Effector memory CD8-positive, alpha-beta T cell (primary cell): ENCODE measurements at places on chromosomes 13 and 19.

- DNase-seq: no peak
Observed at GRCh38 chr13:101892296-101892695, 439.8 kb downstream of the ITGBL1 start.

DNA sequence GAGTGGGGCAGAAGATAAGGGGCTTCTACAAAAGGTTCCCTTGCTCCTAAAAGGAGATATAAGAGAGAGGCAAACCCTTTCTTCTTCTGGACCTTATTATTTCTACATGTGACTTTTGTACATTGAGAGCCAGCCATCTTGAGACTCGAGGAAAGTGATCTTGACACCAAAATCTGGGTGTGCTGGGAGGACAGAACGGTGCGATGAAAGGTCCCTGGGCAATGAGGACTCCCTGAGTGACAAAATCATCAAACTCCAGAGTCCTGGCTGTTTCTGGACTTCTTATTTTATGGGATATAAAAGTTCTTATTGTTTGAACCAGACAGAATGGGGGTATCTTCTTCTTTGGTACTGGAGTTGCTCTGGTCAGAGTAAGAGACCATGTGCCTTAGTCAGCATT lies 411.0 kb downstream of the ZNF536 start:
- no peak for DNase-seq

- no peak for DNase-seq
Observed at GRCh38 chr13:49165798-49166752, 54.1 kb upstream of the MLNR start.

- no peak for DNase-seq
Observed at GRCh38 chr19:39237200-39238184, 7.3 kb downstream of the IFNL3 start.

DNA sequence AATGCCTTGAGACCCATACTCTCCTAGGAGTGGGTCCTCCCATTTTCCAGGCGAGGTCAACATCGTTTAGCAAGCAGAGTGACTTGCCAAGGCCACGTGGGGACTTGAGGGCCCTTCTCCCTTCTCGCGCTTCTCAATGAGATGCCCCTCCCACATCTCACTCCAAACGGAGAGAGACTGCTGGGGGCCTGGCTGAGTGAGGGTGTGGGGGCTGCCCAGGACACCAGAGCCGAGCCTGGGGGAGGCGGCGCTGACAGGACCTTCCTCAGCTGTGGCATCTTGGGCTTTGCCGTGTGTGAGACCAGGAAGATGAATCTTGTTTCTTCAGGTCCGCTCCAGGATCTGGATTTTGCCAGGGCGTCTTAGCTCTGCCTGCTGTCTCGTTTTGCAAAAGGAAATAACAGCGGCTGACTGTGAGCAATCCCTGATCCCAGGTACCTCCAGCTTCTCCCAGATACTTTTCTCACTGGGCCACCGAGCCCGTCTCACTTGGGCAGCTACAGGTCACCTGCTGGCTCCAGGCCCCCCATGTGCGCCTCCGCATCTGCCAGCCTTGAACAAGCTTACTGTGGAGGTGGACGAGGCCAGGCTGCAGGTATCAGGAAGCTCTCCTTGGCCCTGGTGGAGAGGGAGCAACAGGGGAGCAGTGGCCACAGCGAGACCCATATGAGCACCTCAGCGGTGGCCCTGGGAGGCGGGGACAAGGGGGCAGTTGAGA lies 6.0 kb downstream of the COX6B2 start:
- DNase-seq: no peak

DNA sequence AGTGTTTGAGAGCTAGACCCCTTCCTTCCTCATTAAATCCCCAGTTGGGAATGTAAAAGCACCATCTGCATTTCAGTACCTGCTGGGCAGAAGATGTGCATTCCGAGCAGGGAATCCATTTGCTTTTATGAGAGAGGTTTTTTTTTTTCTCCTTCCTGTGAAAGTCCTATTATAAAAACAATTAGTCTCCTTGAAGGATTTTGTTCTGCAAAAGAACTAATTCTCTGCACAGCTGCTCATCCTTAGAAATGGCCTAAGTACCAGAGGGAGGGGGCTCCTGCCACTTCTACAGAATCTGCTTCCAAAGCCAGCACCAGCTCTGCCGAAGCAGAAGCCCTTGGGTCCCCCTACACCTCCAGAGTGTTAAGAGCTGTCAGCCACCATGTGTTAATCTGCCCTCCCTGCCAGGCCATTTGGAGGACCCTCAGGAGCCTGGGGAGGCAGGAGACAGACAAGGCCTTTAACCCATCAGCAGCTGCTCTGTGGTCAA lies 36.4 kb upstream of the SERPINE3 start:
- no peak for DNase-seq

DNA sequence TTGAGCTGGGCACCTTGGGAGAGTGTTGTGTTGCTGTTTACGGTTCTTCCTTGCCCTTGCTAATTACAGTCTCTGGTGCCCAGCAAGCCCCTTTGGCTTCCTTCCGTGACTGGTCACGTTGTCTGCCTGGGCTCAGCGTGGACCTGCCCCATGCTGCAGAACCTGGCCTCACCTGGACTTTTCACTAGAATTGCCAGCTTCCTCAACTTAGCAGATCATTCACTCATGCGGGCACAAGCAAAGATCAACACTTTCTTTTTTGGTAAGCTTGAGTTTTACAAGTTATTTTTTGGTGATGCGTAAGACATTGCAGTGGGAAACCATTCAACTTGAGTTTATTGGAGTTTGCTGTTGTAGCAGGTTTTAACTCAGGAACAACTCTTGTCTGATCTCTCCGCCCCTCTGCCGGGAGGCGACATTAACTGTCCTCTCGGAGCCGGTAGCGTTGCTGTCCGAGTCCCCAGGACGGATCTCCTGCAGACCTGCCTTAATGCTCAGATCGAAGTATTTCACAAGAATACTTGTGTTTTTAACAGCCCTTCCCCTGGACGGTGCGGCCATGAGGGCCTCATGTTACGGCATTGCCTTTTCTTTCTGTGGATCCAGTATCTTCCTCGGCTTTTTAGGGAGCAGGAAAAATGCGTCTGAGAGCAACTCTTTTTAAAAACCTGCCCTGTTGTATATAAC lies 15.7 kb upstream of the TEX29 start:
- no peak for DNase-seq

GRCh38 chr13:92196591-92197256 lies 798.3 kb downstream of the GPC5 start:
- no peak for DNase-seq

- no peak for DNase-seq
Observed at GRCh38 chr19:37874784-37875183, 31.6 kb downstream of the WDR87 start.
